ENCODE measurements at places on chromosomes 5 and 9.

GRCh38 chr9:87542141-87542540, 44.5 kb downstream of the DAPK1 start:
- no peak for DNase-seq

GRCh38 chr9:116115761-116116353, 37.7 kb upstream of the PAPPA start:
- no peak for DNase-seq

DNA sequence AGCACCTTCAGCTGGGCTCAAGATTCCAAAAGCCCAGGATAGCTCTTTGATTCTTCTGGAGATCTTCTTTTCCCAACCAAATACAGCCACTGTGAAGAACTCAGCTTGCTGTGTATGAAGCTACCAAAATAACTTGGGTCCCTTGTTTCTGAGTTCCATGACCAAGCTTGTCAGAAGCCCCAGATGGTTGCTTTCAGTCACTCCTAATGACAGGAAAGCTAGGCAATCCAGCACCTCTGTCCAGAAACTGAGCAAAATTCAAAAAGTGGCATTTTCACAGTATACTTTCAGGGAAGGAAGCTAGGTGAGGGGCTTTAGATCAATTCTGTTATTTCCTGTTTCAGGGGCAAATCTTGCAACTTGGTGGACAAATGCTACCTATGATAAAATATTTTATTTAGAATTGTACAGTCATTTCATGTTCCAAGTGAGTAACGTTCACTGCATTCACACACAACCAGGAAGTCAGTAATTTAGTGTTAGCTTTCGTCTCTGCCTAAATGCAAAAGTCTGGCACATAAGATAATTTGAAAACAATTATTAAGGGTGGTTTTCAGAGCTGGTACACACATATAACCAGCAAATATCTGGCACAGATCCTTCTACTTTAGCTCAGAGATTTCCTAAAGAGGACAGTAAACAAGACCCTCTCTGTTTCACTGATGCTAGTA, 330.1 kb downstream of the GLIS3 start:
- DNase-seq, result no peak

DNA sequence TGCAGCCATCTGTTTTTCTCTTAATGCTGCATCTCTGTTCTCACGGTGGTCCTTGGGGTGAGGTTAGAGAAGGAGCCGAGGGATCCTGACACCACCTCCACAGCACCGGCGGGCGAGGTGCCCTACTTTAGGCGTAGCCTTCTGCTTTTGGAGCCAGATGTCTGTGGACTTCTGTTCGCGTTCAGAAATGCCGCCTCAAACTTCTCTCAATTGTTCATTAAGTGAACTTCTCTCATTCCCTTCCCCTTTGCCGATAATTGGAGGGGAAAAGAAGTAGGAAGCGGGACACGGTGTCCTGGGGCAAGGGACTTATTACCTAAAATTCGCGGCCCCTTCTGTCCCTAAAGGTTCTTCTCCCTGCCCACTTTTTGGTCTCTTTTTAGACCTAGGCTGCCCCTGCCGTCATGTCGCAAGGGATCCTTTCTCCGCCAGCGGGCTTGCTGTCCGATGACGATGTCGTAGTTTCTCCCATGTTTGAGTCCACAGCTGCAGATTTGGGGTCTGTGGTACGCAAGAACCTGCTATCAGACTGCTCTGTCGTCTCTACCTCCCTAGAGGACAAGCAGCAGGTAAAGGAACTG, 455 bp downstream of the KIF20A start:
- no peak for DNase-seq

- no peak for DNase-seq
Observed at GRCh38 chr5:137497396-137498290, 1.5 kb downstream of the SPOCK1 start.

DNA sequence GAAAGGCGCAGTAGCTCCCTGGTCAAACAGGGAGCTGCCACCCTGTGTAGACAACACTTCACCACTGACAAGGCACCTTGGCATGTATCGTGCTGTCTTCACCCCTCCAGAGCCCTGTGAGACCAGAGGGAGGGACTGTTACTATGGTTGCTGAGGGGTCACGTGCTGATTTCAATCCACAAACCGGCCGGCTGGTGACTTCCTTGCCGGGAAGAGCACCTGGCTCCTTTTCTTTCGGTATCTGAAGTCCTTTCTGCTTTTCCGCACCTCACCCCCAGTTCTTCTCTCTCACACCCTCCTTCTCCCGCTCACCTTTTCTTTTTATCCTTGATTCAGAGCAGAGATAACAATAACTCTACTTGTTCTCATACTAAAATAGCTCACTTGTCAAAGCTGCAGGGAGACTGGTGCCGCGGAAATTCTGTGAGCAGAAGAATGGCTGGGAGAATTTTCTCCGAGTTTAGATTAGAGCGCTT, 327.2 kb downstream of the ZSWIM6 start:
- DNase-seq, result no peak

Data from CD4-positive, alpha-beta T cell treated with Interleukin-12 subunit alpha and Interleukin-12 subunit beta, for 1 hour (primary cell).